ENCODE measurements at places on chromosomes 4 and X.

GRCh38 chr4:103156106-103156505 is 42.0 kb downstream of the CENPE start:
- DNase-seq: no peak

- DNase-seq: no peak
These were observed 1056.0 kb upstream of the SLIT2 start for GRCh38 chr4:19195696-19196095.

DNA sequence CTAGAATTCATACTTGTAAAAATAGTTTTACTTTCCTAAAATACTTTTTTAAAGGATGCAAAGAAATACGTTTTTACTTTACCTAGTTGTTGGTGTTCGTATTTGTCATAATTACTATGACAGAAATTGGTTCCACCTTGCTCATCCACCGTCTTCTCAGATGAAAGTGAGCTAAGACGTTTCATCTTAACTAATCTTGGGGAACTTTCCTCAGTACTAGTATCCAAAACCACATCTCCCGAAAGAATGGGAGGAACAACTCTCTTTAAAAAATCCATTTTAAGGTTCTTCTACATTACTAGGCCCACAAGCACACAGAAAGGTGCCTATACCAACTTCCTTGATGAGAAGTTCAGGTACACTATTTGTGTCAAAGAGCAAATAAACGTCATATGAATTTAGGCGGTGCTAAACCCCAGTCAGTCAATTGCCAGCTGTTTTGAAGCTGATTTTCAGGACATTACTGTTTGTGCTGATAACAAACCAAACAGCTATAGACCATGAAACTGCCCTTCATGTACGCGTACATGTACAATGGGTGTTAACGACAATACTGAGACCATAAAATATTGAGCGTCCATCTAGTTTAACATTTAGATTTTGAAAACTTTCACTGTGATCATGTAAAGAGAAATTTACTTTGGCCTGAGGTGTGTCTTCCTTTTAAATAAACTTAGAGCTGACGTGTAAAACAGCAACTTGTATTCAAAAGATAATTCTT is 99.1 kb downstream of the FRYL start:
- DNase-seq: no peak

- DNase-seq: no peak
These were observed 196.8 kb upstream of the ANXA3 start for GRCh38 chr4:78354782-78355181.

DNA sequence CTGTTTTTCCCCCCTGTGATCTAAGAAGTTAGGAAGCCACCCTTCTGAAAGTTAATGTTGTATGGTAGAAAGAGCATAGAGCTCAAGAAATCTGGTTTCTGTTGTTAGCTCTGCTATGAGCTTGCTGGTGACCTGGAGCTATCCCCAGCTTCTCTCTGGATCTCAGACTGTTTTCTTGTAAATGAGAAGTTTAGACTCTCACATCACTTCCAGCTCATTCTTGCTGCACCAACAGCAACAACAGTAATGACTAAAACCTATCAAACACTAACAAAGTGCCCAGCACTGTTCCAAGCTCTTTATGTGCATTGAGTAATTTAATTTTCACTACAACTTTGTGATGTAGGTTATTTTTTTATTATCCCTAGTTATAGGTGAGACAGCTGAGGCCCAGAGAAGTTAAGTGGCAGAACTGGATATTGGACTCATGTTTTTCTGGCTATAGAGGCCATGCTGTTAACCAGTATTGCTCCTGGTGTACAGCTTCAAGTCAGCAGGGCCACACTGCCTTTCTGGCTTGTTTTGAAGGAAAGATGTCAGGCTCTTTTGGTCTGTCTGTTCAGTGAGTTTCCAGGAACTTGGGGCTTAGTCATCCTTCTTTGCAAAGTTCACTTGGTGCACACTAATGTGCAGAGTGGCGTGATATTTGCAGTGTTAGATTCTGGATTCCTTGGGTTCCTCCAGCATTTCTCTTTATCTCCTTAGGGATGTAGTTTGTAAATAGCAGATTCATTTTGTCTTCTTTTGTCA is 27.8 kb upstream of the TMEM164 start:
- no peak for DNase-seq
